Lung microvascular endothelial cell (primary cell): ENCODE measurements at places on chromosomes 2 and 18.
A peak's percentile ranks its signal among the peaks of the same experiment; 100 is the strongest.

GRCh38 chr2:236133410-236134012 lies 34.7 kb downstream of the GBX2 start:
- DNase-seq, result no peak

DNA sequence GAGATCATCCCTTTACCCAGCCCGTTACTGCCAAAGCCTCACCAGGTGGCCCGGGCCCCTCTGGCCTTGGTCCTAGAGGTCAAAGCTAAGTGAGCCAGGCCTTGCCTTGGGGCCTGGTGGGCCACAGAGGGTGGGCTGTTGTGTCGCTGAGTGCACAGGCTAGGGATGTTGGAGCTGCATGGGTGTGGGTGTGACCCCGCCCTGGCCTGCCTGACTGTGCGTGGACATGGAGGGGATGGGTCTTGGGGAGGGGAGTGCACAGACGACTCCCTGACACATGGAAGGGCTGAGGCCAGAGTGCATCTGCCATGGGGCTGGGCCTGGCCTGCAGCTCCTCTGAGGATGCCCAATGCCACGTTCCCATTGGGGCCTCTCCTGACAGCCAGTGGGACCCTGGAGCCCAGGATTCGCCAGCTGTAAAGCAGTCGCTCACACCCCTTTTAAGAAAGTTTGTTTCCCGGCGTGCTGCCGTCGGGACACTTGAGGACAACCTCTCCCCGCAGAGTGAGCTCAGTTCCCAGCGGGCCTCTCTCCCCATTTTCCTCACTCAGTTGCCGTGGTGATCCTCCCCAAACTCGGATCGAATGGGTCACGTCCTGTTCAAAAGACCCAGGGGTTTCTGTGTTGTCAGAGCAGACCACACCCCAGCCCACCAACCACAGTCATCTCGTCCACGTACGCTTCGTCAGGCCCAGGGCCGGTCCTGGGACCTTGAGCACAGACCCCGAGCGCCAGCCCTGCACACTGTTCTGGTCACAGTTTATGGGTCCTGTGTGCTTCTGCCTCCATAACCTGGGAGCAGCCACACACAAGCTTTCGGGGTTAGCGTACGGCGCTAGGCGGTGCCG lies 93.5 kb downstream of the NFATC1 start:
- DNase-seq, result no peak

GRCh38 chr18:49052891-49053644 lies 102.3 kb upstream of the SMAD7 start:
- DNase-seq, result peak; percentile 49

GRCh38 chr2:122070241-122070731 lies 314.8 kb downstream of the TSN start:
- no peak for DNase-seq

GRCh38 chr2:68417926-68418325 lies 49.2 kb downstream of the FBXO48 start:
- no peak for DNase-seq
